Central memory CD4-positive, alpha-beta T cell (primary cell): ENCODE measurements at places on chromosomes 3 and 15.

DNA sequence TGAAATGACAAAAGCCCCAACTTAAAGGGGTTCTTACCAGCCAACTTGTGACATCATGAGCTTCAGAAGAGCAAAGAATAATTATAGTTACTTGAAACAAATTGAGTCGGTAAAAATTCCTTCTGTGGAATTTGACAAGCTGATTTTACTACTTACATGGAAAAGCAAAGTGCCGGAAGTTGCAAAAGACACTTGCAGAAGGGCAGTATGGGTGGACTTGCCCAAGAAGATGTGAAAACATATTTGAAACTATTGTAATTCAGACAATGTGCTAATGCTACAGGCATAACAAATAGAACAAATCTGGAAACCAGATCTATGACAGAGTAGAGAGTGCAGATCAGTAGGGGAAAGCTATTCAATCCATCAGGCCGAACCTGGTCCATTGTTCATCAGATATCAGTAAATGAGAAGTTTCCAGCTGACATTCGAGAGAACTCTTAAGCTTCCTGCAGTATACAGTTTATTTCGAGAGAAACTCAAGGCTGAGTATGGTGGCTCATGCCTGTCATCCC lies 2.5 kb upstream of the KIF7 start:
- no peak for DNase-seq

DNA sequence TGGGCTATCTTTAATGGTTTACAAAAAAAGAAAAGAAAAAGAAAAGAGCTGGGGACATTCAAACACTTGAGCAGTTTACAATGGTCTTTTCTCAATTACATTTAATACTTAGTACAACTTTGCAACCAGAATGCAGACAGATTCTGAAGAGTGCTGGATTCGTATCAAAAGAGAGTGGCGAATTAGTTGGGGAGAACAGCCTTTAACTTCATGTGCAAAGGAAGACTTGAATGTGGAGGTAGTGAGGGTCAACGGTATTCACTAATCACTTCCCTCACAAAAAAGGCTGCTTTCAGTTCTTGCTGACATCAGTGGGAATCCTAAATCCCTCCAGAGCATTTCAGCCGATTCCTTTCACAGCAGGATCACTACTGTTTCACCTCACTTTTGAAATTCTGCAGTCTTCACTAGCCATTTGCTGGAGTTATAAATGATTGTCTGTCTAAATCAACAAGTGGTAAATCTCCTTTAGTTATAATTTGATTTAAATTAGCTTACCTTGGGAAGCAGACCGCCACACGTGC lies 323.0 kb upstream of the SEMA6D start:
- no peak for DNase-seq

- DNase-seq: no peak
Observed at GRCh38 chr15:81032818-81033217, 32.1 kb downstream of the TLNRD1 start.

GRCh38 chr3:63386568-63386967 lies 108.5 kb downstream of the SYNPR start:
- no peak for DNase-seq

DNA sequence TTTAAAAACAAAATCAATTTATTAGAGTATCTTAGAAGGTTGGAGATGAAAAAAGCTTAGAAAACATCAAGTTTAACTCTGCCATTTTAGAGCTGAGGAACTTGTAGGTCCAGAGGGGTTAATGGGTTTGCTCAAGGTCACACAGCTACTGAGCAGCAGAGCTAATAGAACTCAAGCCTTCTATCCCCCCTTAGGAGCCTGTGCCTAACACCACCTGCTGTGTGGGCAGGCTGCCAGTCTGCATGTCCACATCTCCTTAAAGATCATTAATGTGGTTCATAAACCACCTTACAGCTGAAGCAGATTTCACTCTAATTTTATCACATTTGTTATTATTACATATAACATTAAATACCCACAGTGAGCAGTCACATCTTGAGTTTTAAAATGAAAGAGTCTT lies 14.1 kb upstream of the SLC35G2 start:
- DNase-seq: no peak

DNA sequence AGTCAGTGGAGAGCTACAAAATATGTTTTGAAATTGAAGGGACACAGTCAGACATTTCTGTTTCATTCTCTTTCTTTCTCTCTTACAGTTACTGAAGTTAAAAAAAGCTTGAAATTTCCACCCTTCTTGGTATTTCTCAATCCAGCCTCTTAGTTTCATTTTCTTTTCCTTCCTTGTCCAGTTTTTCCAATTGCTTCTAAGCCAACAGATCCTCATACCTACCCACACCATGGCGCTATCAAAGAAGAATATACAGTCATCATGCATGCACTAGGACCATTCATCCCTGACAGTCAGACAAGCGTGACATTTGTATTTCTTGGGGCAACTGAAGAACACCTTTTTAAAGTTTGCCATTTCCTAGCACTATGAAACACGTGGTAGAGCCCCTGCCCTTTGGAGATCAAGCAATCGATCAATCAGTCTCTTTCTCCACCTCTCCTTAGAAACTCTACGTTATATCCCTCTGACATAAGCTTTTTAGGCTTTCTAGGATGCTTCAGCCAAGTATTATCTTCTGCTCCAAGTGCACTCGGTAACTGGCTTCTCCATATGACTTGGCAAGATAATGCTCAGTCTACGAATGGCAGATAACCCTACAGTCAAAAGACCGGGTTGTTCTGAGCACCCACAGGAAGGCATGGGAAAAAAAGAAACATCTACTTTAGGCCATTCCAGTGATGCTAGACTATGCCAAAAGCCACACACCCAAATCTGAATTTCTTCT lies 65.4 kb downstream of the FBN1 start:
- no peak for DNase-seq

DNA sequence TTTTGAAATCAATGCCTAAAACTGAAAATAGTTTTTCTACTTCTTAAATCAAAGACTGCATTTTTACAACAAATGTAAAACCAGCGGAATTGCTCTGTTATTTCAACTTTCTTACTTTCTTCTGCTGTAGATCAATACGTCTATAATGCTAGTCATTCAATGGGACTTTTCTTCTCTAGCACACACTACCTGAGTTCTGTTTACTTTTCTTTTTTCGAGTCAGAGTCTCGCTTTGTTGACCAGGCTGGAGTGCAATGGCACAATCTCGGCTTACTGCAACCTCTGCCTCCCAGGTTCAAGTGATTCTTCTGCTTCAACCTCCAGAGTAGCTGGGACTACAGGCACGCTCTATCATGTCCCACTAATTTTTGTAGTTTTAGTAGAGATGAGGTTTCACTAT lies 40.7 kb upstream of the KIF23 start:
- DNase-seq: no peak

GRCh38 chr15:42033214-42033873 lies 12.5 kb upstream of the PLA2G4E start:
- DNase-seq: no peak

DNA sequence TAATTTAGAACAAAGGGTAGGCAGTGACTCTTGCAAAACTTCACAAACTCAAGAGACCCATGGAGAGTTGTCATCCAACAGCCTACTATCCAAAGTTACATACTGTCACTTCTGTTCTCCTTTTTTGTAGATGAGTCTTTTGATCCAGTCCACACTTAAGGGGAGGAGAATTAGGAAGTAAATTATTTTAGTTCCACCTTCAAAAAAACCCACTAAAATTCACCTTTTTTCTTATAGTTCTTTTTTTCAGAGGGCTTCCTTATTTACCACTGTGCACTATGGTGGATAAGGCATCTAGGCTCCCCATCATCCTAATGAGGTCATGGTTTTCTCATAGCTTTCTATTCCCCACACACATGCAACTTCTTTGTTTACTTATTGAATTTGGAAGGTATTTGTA lies 8.6 kb upstream of the TCAIM start:
- DNase-seq: no peak

- DNase-seq: no peak
Observed at GRCh38 chr3:120798346-120798745, 55.8 kb downstream of the GTF2E1 start.
